Stimulated activated CD4-positive, alpha-beta T cell treated with anti-CD3 and anti-CD28 coated beads, Interleukin-1b, Interleukin-23, amount 100 ng/mL, for 1 hour (primary cell): ENCODE measurements at places on chromosomes 4 and X.

GRCh38 chr4:25938366-25938765 lies 24.3 kb downstream of the SMIM20 start:
- DNase-seq = no peak

GRCh38 chrX:1248331-1249061 lies 20.1 kb upstream of the CSF2RA start:
- DNase-seq = no peak

- no peak for DNase-seq
Observed at GRCh38 chr4:55258152-55258865, 87.7 kb upstream of the SRD5A3 start.

DNA sequence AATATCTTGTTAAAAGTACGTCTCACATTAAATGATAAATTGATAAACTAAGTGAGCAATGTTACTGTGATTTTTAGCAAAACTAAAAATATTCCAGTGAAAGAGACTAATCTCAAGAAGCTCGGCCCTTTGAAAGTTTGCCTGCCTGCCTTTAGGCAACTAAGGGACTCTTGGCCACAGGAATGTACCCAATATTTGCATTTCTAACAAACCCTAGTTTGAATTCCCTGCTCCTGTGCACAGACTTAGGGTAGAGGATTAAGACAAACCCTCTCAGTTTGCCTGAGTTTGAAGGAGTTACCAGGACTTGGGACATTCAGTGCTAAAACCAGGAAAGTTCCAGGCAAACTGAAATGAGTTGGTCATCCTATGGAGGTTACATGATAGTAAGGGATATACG lies 157.1 kb downstream of the SCFD2 start:
- DNase-seq = no peak

DNA sequence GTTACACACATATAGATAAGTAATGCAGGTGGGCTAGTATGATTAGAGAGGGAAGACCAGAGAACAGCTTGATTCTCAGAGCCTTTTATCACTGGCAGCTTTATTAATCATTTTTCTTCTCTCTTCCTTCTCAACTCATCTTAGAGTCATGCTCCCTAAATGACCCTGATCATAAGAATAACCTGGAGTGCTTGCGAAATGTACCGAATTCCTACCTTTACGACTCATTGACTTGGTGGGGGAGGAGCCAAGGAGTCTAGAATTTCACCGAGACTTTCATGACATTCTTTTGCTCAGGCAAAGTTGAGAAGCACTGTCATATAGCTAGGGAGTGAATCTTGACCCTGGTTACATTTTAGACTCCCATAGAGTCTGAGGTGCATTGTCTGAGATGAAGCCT lies 298.9 kb upstream of the PUDP start:
- no peak for DNase-seq

DNA sequence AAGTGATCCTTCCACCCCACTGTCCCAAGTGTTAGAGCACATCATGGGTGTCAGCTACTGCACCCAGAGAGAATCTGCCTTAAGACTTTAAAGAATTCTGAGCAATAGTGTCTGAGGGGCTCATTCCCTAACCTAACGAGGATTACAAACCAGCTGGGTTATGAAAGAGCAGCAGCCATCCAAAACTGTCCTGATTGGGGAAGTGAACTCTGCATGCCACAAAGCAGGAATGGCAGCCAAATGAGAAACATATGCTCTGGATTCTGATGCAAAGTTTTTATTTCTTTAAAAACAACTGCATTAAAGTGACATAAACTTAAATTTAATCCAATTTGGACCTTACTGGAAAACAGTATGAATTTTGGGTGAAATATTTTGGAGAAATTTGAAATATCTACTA lies 103.2 kb downstream of the ANXA3 start:
- DNase-seq = no peak
